Endothelial cell (in vitro differentiated cells): ENCODE measurements at places on chromosomes 1 and 21. TPM values are rescaled to one million over a fixed set of nuclear protein-coding genes. Genes with fewer than 3 reads are reported as not detected.

KIF2C gene
- total RNA-seq: 12.9 TPM

- no peak for DNase-seq
These were observed 436.9 kb downstream of the PRDM2 start for GRCh38 chr1:14136881-14137280.

DNA sequence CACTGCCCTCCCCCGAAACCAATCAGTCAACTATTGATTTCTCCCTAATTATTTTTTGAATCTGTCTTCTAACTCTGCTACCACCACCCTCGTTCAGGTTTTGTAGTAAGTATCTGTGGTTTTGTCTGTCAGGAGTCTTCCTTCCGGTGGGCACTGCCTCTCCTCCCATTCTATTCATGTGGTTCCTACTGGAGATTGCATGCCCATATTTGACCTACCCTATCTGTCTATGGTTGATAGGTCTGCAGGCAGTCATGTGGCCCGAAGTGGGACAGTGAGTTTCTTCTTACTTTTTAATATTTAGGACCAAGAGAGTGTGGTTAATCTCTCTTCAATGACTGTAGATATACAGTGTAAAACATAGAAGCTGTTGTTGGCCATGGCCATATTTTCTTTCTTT, 17.8 kb upstream of the MAST2 start:
- no peak for DNase-seq

DNA sequence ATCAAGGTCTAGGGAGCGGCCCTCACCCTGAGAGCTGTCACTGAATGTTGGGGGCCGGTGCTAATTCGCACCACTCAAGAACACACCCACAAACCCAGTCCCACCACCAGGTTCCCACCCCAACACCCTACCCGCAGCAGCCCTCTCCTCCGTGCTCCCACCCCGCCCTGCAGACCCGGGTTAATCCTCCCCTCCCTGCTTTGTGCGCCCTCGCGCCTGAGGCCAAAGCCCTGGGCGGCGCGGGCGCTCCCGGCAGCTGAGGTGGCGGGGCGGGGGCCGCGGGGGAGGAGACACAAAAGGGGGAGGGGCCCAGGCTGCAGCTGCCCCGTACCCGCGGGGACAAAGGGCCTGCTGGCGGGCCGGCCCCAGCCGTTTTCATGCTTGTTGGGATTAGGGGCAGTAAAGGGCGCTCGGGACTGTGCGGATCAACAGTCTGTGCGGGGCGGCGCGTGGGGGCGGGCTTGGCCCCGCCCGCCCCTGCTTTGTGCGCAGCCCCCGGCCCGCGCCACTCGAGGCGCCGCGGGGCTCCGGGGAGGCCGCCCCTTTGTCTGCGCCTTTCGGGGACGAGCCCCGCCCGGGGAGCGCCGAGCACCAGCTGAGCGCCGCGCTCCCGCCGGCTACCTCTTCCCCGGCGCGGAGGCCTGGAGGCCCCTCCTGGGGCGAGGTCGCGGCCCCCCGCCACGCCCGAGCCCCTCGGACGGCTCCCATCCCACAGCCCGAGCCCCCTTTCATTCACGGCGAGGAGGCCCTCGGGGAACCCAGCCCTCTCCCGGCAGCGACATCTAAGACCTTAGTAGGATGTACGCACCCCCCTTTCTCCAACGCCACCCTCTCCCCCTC, 10.9 kb downstream of the C1orf216 start:
- DNase-seq: peak; percentile 44

AIRE gene
- total RNA-seq: not detected

GRCh38 chr1:235714205-235714897, 64.8 kb upstream of the GNG4 start:
- no peak for DNase-seq

DNA sequence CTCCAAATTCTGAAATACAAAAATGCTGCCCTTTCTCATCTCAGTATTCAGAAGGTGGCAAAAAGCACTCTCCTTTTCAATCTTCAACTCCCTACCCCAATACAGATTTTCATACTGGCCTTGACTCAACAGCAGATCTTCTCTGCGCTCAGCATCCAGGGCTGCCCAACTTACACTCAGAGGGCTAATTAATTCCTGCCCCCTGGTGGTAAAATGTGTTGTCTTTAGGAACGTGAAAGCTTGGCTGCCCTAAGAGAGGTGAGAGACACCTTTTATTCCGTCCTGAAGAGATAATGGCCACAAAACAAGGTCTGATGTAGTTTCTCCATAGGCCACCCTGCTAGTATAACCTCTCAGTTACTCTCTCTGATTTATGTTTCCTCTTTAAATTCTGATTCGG, 25.0 kb downstream of the KRTAP24-1 start:
- peak; percentile 34 for DNase-seq

WDR64 gene
- 0.80 TPM for total RNA-seq

DNA sequence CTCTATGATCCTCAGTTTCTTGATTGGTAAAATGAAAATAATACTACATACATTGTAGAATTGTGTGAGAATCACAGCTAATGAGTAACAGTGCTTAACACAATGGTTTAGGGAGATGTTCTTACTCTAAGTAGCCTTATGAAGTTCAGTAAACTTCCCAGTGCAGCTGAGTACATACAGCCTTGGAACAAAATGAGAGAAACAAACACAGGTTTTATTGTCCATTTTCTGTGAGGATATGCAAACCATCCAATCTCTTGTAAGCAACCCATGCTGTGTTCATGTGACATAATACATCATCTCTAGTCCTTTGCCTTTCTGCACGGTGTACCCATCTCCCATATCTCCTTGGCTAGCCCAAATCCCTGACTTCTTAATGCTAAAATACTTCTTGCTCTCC, 14.7 kb upstream of the STRIP1 start:
- DNase-seq: no peak

PLEKHA6 gene
- 3.7 TPM for total RNA-seq

SELE gene
- 14.3 TPM for total RNA-seq

GRCh38 chr1:77031106-77031662, 163.9 kb downstream of the ST6GALNAC5 start:
- DNase-seq: no peak

DNA sequence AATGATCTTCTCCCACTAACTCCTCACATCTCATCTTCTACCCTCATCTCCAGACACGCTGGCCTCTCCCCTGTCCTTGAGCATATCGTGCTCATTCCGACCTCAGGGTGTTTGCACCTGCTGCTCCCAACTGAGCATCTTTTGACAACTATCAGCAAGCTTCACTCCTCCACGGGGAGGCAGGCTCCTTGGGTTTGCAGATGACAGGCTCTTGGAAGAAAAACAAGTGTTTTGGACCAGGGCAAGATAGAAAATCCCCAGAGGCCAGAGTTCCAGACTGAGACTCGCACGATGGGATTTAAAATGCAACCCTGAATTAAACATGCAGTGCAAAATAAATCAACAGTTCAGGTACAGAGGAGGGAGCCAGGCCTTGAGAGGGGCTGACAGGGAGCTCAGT, 246.7 kb downstream of the PTPRU start:
- DNase-seq: no peak

- no peak for DNase-seq
These were observed 28.3 kb upstream of the VPS13D start for GRCh38 chr1:12201352-12202189.

GNG4 gene
- 1.8 TPM for total RNA-seq

- no peak for DNase-seq
These were observed 68.1 kb downstream of the SPAG17 start for GRCh38 chr1:118116909-118117308.

FCRL1 gene
- total RNA-seq: not detected

DNA sequence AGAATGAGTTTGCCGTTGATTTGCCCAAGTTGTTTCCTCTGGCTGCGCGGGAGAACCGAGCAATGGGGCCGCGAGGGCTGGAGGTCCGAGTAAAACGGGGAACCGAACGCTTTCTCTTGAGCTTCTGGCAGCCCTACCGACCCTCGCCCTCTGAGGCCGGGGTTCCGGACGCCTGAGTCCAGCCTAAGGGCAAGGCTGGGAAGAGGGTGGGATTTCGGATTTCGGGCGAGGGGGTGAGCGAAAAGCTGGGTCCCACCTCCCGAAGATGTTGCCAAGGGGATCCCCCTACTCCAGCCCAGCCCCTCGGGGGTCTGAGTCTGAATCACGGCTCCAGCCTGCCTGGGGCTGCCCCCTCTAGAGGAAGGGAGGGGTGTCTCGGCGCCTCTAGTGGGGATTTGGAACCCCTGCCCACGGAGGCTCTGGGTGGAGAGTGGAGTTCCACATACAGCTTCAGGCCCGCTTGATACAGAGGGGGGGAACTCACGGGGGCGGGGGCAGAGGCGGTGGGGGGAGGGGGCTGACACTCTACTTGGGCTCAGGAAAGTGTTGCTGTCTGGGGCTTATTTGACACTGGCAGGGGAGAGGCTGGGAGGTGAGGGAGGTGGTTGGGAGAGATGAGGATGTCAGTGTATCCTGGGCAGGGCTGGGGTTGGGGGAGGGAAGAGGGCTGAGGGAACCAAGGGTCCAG, 617 bp downstream of the KIRREL1 start:
- peak; percentile 35 for DNase-seq

GRCh38 chr1:97906567-97907241, 14.1 kb downstream of the DPYD start:
- DNase-seq: no peak

GRCh38 chr1:29245876-29246275, 9.6 kb downstream of the PTPRU start:
- DNase-seq: no peak

DHRS3 gene
- total RNA-seq: 5.7 TPM

GIPC2 gene
- 2.9 TPM for total RNA-seq

DNA sequence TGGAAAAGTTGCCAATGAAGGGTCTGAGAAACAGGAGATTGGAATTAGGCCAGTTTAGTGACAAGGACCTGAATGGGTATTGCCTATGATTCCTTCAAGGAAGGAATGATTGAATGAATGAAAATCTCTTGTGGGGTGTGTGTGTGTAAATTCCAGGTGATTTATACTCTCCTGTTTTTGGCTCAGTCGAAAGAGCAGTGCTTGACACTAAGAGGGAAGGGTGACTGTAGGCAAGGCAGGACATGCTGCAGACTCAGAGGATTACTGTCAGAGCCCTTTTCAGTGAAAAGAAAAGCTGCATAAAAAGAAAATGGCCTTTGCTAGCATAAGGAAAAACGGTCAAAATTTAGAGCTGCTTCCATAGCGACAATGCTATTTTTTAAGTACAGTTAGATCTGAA, 30.1 kb downstream of the C1orf21 start:
- DNase-seq: no peak
